ENCODE measurements at places on chromosomes 16 and 17. TPM values are rescaled to one million over a fixed set of nuclear protein-coding genes. Genes with fewer than 3 reads are reported as not detected.

The CAPNS2 gene
- total RNA-seq, result 0.17 TPM

DNA sequence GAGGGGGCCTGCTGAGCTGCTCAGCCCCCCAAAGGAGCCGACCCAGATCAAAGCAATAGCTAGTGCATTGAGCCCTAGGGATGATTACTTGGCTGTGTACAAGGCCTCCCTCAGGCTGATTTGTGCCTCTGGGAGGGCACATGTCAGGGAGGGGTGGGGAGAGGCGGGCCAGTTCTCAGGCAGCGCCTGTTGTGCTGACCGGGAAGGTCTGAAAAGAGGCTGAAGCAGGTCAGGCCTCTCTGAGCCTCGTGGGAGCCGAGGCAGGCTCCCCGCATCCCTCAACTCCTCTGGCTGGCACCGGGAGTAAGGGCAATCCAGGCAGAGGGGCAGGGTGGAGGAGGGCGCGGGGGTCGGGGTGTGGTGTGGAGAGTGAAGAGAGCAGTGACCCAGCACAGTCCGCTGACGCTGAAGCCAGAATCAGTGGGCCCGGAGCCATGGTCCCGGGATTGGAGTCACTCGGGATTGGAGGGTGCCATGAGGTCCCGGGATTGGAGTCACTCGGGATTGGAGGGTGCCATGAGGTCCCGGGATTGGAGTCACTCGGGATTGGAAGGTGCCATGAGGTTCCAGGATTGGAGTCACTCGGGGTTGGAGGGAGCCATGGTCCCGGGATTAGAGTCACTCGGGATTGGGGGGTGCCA, 3.0 kb downstream of the DCXR start:
- DNase-seq, result no peak

DNA sequence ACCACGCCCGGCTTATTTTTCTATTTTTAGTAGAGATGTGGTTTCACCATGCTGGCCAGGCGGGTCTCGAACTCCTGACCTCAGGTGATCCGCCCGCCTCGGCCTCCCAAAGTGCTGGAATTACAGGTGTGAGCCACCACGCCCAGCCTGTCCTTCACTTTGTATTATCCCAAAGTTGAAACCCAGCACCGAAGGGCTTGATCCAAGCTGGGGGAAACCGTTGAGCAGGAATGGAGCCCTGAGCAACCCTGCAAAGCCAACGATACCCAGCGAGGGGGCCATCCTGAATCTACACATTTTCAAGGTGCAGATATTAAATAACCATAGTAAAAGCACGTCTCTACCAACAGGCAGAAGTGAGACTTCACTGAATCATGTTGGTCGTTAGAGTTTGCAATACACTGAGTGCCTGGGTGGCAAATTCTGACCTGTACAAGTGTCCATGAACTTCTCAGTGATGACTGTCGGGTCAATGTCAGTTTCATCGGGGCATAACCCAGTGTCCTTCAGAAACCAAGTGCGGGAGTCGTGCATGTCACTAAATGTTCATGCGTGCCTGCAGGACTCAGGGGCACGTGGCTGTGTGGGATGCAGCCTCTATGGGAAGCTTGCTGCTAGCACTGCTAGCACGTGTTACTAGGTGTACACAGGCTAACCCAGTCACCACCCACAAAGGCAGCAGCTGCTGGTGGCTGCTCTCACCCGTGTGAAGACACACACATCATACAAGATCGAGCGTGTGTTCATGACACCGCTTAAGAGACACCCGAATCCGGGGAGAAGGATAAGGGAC, 10.5 kb upstream of the RBFOX3 start:
- no peak for DNase-seq

The CD79B gene
- total RNA-seq, result not detected

- no peak for DNase-seq
Measured at GRCh38 chr17:59067756-59068155, 38.9 kb downstream of the TRIM37 start.

The KRTAP1-5 gene
- not detected for total RNA-seq

GRCh38 chr16:22425036-22425801, 50.8 kb upstream of the CDR2 start:
- DNase-seq, result no peak

The SPATA32 gene
- total RNA-seq, result not detected

The OR4D1 gene
- total RNA-seq, result not detected

GRCh38 chr16:57899771-57900661, 70.9 kb downstream of the CNGB1 start:
- DNase-seq, result peak; percentile 63

DNA sequence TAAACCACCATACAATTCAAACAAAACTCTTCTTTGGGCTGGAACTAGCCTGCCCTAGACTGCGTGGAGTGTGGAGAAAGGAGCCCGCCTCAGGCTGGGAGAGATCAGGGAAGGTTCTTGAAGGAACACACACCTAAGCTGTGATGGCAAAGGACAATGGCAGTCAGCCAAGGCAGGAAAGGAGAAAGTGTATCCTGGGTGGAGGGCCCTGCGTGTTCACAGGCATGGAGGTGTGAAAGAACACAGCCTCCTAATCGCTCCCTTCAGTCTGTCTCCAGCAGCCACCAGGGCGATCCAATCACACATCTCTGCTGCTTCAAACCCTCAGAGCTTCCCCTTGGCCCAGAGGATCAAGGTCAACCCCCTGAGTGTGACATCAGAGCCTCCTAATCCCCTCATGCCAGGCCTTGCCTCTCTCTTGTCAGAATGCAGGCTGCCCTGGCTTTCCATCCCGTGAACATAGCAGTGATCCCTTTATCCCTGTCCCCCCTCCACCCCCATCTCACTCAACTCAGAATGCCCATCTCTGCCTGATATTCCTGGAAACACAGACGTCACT, 173.0 kb downstream of the KATNIP start:
- no peak for DNase-seq

The EXOSC6 gene
- 28.0 TPM for total RNA-seq

GRCh38 chr17:74163271-74163821, 40.1 kb upstream of the RPL38 start:
- no peak for DNase-seq

The TBX6 gene
- total RNA-seq, result 0.15 TPM

DNA sequence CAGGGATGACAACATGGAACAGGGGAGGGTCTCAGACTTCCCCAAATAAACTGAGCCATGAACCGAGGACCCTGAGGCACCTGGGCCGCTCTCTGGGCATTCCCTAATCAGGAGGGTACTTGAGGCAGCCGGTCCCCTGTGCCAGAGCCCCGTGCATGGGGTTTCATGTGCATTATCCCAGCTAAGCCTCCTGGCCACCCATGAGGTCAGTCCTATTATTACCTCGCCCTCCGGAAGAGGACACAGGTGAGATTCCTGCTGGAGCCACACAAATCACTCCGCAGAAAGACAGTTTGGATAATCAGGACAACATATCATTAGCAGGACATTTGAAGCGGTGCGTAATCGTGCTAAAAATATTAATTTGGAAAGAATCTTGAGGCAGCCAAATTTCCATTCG, 274.0 kb downstream of the PARN start:
- no peak for DNase-seq

GRCh38 chr16:75389096-75389690, 44.1 kb downstream of the CFDP1 start:
- no peak for DNase-seq

DNA sequence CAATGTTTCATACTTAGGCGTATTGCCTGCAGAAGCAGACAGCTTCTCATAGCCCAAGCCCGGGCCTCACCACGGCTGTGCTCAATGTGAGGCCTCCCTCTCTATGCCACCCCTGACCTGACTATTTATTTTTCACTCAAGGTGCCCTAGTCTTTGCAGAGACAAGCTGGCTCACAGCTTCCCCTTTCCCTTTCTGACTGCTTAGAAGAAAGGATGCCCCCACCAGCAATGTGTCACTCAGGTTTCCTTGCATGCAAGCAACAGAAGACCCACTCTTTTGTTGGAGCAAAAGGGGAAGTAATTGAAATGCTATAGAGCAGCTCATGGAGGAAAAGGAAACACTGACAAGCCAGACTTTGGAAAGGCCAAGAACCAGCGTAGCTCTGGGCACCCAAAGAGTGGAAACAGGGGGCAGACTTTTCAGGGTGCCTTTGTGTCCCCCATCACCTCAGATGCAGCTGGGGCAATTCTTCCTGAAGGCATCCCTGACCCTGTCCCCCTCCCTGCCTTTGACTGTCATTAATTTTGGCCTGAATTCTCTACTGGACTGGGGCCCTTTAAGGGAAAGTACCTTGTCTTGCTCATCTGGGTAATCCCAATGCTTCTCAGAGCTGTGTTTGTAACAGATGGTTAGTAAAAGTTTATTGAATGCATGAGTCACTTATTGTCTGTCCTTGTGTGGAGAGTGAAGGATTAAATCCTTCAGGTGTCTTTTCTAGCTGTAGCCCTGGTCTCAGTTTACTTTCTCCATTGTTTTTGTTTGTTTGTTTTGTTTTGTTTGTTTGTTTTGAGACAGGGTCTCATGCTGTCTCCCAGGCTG, 17.8 kb downstream of the RGS9 start:
- peak; percentile 84 for DNase-seq

The IL21R gene
- total RNA-seq, result under 0.01 TPM

The AFMID gene
- 27.6 TPM for total RNA-seq

The CHD3 gene
- total RNA-seq, result 57.1 TPM

DNA sequence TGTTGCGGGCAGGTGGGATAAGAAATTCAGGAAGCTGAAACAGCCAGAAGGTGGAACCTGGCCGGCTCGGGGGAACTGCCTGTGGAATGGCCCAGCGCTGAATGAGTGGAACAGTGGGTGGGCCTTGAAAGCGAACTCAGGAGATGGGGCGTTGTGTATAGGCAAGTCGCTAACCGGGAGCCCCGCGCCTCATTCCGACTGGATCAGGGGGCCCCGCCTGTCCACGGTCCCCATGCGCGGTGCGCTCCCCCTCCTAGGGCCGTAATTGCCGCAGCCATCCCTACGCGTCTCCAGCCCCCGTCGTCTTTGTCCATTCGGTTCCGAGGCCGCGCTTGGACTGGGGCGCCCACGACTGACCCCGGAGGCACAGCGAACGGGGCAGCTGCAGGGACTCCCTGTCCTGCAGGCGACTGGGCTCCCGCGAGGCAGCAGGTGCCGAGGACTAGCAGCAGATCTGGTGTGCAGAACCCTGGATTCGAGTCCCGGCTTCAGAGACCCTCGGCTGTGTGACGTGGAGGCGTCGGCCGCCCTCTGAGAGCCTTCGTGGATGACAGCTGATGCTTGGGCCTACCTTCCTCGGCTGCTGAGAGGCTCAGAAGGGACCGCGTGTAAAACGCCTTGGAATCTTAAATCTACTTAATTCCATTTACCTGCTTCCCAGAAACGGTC, 10.9 kb upstream of the CA4 start:
- no peak for DNase-seq

- no peak for DNase-seq
Measured at GRCh38 chr17:39831588-39831987, 32.5 kb downstream of the IKZF3 start.

GRCh38 chr17:10117581-10118001, 80.8 kb downstream of the GAS7 start:
- DNase-seq, result no peak

DNA sequence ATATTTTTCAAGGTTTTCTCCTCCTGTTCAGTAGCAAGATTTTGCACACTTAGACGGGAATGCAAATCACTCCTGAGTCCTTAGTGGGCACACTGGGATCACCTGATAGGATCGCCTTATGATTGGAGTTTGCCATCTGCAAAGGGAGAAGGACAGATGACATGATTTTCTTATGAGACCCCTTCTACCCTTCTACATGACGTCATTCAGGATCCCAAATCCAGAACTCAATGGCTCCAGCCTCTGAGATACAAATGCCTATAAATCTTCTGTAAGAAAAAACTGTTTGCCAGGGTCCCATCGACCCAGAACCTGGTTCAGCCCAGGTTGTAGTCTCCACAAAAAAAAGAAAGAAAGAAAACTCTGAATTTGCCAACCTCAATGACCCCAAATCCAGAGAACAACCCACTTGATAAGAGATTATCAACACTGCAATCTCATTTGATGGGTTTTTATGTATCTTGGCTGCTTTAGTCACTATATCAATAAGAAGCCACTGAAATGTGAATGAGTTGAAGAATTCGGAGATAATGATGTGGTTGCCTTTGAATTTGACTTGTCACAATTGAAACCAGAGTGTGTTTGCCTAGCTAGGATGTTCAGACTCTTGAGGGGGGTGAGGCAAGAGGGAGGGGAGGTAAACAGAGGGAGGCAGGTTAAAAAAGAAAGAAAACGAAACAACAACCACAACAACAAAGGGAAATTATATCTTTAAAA, 6.7 kb downstream of the ZNF423 start:
- DNase-seq, result no peak

The MYH2 gene
- not detected for total RNA-seq

GRCh38 chr17:57578608-57579225, 166.4 kb downstream of the CCDC182 start:
- DNase-seq, result no peak

The ELMO3 gene
- 20.1 TPM for total RNA-seq

GRCh38 chr17:78535273-78536197, 41.7 kb downstream of the DNAH17 start:
- DNase-seq, result no peak

The RHBDF1 gene
- total RNA-seq, result 37.3 TPM

DNA sequence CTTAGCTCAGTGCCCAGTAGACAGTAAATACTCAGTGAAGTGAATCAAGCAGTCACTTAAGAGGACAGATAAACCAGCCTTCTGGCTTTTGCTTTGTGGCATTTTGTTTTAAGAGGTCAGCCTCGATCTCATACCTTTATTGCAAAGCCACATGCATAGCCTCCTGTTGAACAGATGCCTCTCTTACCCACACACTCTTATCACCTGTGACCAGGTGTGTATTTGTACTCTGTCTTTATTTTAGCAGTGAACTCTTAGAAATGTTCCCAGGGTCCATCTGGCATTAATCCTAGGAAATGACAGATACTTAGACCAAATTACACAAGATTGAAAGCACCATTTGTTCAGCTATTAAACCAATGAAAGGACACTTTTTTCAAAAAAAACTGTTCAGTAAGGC, 1426.5 kb downstream of the CDH11 start:
- DNase-seq, result no peak

DNA sequence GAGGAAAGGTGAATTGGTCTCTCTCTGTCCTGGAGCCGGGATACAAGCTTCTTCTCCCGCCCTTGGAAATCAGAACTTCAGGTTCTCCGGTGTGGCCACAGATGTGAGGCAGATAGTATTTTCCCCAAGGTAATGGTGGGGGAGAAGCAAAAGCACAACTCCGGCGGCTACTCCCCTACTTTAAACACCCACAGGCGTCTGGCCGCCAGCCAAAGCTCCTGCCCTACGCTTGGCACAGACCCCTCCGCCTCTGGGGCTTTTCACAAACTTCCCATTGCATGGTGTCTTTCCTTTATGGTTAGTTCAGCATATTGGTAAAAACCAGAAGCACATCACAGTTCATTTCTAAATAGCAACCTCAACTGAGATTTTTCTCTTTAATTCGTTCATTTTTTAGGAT, 39.4 kb upstream of the B4GALNT2 start:
- no peak for DNase-seq

- DNase-seq, result peak; percentile 45
Measured at GRCh38 chr16:54277845-54278703, 8.5 kb downstream of the IRX3 start.

DNA sequence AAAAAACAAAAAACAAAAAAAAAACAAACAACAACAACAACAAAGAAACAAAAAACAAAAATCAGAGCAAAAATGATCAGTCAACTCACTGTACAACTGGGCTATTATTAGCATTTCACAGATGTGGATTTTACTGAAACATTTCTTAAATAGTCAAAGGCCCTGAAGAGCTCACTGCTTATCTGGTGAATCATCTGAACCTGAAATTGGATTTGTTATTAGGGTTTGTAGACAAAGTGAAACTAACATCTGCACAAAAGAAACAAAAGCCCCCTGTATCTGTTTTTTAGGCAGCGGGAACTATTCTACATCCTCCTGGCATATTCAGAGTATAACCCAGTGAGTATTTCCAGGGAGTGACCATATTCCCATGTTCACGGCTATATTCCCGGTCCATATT, 32.6 kb upstream of the KSR1 start:
- DNase-seq, result no peak

The CCL4L2 gene
- total RNA-seq, result not detected

GRCh38 chr16:26169473-26169872, 477.7 kb downstream of the HS3ST4 start:
- DNase-seq, result no peak

All from renal cortical epithelial cell (primary cell).